Endodermal cell (in vitro differentiated cells): ENCODE measurements at places on chromosomes 12 and 14. TPM values are rescaled to one million over a fixed set of nuclear protein-coding genes. Genes with fewer than 3 reads are reported as not detected.

The AP4S1 gene
- total RNA-seq = 10.3 and 11.1 TPM in 2 replicates

The FERMT2 gene
- total RNA-seq = 377 and 390 TPM in 2 replicates

GRCh38 chr14:105015905-105016304, 5.0 kb downstream of the CDCA4 start:
- peaks cover 10% of the 10 kb centered on the region for H3K4me1 ChIP-seq
- no peak for DNase-seq
- peaks cover 38% of the 10 kb centered on the region for H3K36me3 ChIP-seq
- H3K27me3 ChIP-seq = no peaks in the 10 kb centered on the region
- H3K27ac ChIP-seq = no peak overlapping the region

DNA sequence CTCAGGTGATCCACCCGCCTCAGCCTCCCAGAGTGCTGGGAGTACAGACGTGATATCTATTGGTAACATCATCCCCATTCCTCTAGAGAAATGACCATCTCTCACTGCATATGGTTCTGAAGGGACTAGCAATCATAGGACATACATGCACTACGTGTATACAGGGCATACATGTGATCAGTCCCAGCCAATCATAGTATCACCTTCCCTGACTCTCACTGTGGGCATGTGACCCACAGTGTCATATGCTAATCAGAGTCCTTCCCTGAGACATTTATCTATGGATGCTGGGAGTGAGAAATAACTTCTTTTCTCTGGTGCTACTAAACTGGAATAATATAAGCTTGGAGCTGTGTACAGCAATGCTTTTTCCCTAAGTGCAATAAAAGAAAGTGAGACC, 12.1 kb upstream of the FBXW8 start:
- H3K4me3 ChIP-seq = no peak overlapping the region
- H3K27me3 ChIP-seq = peaks cover 6% of the 10 kb centered on the region
- DNase-seq = no peak

DNA sequence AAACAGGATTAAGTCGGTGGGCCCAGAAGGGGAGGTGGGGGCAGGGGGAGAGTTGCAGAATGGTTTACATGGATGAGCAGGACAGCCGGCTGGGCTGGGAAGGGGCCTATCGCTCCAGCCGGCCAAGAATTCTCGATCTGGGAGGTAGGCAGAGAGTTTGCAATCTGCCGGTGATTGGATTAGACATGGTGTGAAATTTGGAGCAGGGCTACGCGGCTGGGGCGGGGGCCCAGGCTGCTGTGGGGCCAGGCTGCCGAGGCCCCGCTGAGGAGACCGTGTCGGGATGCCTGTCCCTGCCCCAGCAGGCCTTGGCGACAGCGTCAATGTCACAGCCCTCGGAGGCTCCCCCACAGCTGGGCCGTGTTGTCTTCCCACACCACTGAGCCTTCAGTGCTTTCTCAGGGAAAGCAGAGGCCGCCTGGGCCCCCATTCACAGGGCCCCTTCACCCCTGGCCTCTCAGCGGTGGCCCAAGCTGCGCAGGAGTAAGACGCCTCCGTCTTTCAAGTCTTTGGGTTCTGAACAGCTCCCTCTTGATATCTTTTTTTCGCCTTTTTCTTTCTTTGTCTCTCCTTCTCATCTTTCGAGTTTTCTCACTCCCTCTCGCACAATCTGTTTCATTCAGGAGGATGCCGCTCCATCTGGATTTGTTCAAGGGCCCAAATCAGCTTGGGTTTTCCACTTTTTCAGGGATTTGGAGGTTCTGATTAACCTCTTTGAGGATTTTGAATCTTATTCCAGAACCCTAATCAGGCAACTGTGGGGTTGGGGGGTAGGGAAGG, 117.5 kb upstream of the PARP11 start:
- H3K27ac ChIP-seq = peak overlapping the region; percentile 59
- H3K4me3 ChIP-seq = no peak overlapping the region
- no peaks in the 10 kb centered on the region for H3K36me3 ChIP-seq
- H3K27me3 ChIP-seq = no peaks in the 10 kb centered on the region

- H3K27ac ChIP-seq = no peak overlapping the region
- H3K4me1 ChIP-seq = no peaks in the 10 kb centered on the region
- DNase-seq = no peak
- no peak overlapping the region for H3K4me3 ChIP-seq
- H3K36me3 ChIP-seq = no peaks in the 10 kb centered on the region
These were observed 42.4 kb upstream of the GPATCH2L start for GRCh38 chr14:76109087-76109880.

GRCh38 chr12:91379051-91379775, 196.6 kb upstream of the DCN start:
- no peak for DNase-seq
- H3K36me3 ChIP-seq = no peaks in the 10 kb centered on the region
- no peak overlapping the region for H3K27ac ChIP-seq
- H3K27me3 ChIP-seq = no peaks in the 10 kb centered on the region

GRCh38 chr14:22200977-22201605, 387.9 kb downstream of the DAD1 start:
- H3K36me3 ChIP-seq = no peaks in the 10 kb centered on the region
- H3K4me3 ChIP-seq = no peak overlapping the region
- DNase-seq = no peak
- no peak overlapping the region for H3K27ac ChIP-seq

GRCh38 chr14:35406506-35407305, 2.2 kb upstream of the NFKBIA start:
- no peaks in the 10 kb centered on the region for H3K4me1 ChIP-seq
- peaks cover 20% of the 10 kb centered on the region for H3K36me3 ChIP-seq
- no peaks in the 10 kb centered on the region for H3K27me3 ChIP-seq
- no peak for DNase-seq

- DNase-seq = peak; percentile 82
- H3K27me3 ChIP-seq = no peaks in the 10 kb centered on the region
- no peak overlapping the region for H3K4me3 ChIP-seq
These were observed 29.9 kb downstream of the HSPB8 start for GRCh38 chr12:119208626-119209061.
